Brain microvascular endothelial cell (primary cell): ENCODE measurements at places on chromosomes 2 and 18.

- no peak for DNase-seq
These were observed 1038.3 kb downstream of the DPP10 start for GRCh38 chr2:115480741-115481140.

- DNase-seq: no peak
These were observed 50.4 kb downstream of the PDK1 start for GRCh38 chr2:172606285-172606684.

DNA sequence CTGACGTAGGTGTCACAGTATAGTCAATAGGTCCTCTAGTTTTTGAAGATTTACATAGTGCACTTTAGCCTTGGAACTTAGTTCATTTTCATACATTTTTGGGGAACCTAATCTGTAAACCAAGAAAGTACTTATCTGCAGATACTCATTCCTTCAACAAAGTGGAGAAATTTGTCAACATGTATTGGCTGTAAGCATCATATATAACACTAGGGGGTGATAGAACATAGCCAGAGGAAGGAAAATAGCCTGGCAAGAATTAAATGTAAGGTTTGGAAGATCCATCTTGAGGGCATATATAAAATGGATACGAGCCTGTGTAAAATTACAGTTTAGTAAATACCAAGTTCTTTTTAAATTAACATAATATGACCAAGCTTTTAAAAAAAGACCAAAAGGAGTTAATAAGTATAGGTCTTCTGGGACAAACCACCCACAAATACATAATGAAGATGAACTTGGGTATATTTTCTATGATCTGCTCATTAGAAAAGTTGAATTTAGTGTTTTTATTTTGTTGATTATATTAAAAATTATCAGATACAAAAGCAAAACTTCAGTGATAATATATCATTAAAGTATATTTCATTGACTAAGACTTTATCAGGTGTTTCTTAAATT, 18.2 kb downstream of the RPL37A start:
- no peak for DNase-seq

DNA sequence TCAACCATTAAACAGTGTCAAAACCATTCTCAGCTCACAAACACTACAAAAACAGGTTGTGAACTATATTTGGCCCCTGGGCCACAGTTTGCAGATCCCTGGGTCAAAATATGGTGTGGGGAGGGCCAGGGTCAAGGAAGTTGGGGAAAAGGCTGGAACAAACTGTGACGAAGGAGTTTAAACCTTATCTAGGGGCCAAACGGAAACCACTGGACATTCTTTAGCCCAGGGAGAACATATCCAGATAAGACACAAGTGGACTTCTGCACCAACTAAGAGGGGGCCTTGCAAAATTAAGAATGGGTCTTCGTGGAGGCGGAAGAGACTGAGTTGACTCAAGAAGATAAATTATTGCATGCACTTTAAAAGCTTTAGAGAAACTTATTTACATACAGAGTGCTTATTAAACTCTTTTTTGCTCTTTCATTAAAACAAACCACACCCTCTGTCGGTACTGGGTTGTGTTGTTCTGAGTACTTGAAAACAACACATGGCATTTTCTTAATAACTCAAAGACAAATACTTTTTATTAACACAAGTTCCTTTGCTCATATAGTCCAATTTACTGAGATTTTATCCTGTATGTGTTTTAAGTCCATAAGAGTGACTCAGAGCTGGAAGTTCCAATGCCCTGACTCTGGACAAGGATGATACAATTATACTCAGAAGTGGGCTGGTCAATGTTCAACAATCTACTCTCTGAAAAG, 5.3 kb upstream of the ASAP2 start:
- peak; percentile 78 for DNase-seq

- DNase-seq: peak; percentile 37
These were observed 8.2 kb downstream of the ZFP36L2 start for GRCh38 chr2:43218155-43218701.

- DNase-seq: no peak
These were observed 129.1 kb upstream of the LINC00305 start for GRCh38 chr18:64278026-64278425.

DNA sequence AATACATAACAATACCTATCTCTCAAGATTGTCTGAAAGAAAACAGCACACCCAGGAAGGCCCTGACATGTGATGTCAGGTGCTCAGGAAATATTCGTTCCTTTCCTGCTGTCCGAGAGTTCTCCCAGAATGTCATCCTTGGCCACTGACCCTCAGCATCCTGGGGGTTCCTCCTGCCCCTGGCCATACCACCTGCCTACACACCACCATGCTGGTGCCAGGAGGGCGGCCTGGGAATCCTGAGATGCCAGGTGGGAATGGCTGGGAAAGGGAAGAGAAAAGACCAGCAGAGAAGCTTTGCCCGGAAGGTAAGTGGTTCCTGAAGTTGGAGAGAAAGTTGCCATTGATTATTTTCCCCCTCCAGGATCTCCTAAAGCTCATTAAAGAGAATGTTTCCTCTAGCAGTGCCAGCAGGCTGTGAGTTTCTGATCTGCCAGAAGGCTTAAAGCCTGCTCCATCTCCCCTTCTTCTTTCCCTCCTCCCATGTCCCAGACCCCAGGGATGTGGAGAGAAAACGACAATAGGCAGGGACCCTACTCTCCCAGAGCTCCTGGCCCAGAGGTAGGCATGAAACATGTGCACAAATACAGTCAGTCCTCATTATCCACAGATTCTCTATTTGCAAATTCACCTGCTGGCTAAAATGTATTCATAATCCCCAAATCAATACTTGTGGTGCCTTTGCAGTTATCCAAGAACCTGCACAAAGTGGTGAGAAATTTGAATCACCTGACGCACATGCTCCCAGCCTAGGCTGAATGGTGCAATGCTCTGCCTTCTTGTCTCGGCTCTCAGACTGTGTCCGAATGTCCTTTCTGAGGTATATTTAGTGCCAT, 147.1 kb upstream of the MYCN start:
- no peak for DNase-seq

- DNase-seq: peak; percentile 32
These were observed 399.8 kb downstream of the TMEM182 start for GRCh38 chr2:103161456-103162289.

DNA sequence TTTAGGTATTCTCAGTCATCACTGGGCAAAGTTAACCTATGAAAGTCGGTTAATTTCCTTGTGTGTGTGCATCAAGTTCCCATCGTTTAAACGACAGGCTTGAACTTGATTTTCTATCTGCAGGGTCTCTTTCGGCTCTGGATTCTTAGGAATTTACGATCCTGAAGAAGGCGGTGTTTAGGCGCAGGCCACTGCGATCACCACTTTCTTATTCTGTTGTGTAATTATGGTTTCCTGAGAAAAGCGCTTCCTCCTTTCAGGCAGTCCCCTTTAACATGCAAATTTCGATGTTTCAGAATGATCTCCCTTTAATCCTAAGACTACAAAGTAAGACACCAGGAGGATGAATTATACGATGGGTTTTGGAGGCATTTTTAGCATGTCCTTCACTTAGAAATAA, 27.9 kb upstream of the MBP start:
- DNase-seq: no peak

- no peak for DNase-seq
These were observed 73.8 kb downstream of the KCNG2 start for GRCh38 chr18:79871481-79872091.

DNA sequence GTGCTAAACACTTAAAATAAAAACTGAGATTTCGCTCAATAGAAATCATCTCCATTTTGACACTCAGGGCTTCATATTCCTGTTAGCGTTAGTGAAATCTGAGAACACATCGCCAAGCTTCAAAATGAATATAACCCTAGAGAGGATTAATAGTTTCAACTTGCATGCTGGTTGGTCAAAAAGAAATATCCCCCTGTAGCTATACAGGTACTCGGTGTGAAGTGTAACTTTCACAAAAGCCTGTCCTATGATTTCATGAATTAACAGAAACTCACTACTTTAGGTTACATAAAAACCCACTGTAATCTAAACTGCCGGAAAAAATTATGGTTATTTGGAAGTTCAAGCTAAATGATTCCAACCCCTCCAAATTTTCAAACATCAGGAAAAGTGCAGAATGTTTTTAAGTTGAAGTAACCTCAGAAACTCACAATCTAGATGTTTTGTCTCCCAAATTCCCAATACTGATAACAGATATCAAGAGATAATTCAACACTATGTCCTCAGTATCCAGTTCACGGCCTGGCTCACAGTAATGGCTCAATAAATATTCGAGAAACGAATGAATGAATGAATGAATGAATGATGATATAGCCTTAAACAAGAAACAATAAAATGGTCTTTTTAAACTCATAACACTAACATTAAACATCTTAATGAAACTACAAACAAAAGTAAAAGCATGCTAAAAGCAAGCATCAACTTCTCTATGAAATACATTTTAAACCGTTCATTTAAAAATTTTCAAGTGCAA, 2.5 kb downstream of the TLK1 start:
- no peak for DNase-seq

DNA sequence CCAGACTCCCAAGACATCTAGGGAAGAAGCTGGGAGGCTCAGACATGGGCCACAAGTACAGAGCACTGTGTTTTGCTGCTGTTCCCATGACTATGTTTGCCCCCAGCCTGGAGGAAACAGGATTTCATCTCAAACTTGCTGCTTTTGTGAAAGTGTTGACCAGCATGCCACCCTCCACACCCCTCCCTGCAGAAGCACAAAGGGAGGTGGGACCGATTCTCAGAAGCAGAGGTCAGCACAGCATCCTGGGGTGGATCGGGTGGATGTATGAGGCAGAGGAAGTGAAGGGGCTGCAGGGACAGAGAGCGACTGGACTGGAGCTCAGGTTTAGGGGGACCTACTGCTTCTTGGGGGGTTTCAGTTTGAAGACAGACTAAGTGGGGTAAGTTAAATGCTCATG, 209.2 kb downstream of the ZNF516 start:
- DNase-seq: no peak

GRCh38 chr2:159013103-159013502, 44.7 kb downstream of the TANC1 start:
- DNase-seq: no peak

DNA sequence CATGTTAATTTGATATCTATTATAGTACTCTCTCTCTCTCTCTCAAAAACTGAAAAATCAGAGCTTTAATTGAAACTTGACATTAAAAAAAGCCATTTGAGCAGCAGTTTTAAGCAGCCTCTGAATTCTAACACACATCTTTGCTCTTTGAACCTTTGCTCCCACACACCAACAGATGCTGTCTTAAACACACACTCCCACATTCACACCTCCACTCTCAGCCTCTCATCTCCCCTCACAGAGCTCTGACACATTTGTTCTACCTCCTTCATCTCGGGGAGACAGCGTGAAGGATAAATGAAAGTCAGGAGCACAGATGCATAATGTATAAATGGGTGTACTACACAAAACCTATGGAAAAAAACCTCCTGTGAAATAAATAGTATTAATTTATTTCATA, 95.2 kb downstream of the NAB1 start:
- no peak for DNase-seq

DNA sequence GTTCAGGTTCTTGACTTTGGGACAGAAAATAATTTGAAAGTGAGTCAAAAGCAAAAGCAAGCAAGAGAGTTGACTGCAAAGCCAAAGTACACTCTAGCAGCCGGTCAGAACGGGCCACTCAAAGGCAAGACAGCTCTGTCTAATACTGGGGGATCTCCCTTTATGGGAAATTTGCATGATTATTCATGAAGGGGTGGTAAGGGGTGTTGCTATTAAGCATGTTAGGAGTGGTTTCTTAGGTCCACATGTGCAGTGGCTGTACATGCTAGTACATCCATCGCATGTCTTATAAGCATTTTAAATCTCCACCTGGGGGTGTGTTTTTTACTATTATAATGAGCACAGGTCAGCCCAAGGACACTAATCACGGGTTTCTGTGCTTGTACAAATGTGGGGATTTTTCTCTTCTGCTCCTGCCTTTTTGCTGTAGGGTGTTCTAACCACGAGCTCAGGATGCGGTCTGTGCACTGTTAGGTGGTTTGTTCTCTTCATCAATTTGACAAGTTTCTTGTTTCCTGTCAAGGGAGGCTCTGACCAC, 60.2 kb upstream of the SPP2 start:
- no peak for DNase-seq

DNA sequence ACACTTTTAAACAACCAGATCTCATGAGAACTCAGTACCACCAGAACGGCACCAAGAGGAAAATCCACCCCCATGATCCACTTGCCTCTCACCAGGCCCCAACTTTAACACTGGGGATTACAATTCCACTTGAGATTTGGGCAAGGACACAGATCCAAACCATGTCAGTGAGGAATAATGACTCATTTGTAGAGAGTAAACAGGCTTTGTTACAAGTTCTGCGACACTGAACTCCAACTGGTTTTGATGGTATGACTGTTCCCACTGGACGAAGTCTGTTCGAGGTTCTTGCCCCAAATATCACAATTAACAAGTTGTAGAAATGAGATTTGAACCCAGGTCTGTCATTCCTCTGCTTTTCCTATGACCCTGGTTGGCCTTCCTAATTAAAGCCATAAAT, 718.1 kb upstream of the ID2 start:
- no peak for DNase-seq

- DNase-seq: no peak
These were observed 4.9 kb downstream of the NEB start for GRCh38 chr2:151729415-151729811.

DNA sequence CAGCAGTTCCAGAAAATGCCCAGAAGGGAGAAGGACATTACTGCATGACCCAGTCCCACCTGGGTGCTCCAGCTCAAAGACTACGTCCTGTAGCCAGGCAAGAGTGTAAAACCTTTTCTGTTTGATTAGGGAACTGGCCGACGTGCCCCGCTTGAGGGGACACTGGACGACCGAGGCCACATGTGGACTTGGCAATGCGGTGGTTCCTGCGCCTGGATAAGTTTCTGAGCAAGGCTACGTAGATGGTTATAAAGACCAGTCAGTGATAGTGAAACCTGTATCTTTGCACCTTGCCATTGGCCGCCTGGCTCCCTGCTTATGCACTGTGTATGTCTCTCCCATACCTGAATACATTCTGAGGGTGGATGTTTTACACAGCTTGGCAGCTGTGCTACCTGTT, 567.0 kb upstream of the CRIM1 start:
- DNase-seq: no peak

DNA sequence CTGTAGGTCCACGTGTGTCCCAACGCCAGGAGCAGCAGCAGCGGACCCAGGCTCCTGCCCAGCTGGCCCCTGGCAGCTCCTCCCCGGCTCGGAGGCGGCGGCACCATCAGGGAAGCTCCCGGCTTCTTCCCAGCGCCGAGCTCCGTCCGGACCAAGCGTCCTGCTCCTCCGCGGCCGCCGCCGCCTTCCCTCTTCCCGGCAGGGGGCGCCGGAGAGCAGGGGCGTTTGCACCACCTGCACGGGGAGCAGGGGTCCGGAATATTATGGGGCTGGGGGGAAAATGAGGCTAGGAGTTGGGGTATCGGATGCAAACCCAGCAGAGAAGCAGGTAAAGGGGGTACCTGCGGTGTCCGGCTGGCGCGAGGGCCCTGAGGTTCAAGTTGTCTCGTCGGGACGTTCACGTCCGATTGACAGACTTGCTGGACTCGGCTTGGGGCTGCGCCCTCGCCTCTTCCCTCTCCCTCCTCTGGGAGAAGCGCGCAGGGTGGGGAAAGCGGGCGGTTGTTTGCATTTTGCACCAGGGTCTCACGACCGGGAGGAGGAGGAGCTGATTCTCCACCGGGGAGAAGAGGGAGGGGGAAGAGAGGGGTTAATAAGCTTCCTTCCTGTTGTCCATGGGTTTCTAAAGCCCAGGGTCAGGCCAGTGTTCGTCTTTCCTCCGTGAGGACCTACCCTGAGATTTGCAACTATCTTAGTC, at the start of gene CCBE1:
Gene CCBE1 (minus strand): TSS at position 188 of the 697 bp plus-strand sequence.
- peak; percentile 55 for DNase-seq

- DNase-seq: peak; percentile 11
These were observed 130.7 kb upstream of the TPO start for GRCh38 chr2:1282552-1282951.

- DNase-seq: peak; percentile 7
These were observed 238.5 kb downstream of the DYSF start for GRCh38 chr2:71691747-71692441.
